ENCODE measurements at places on chromosomes 2 and 18. TPM values are rescaled to one million over a fixed set of nuclear protein-coding genes. Genes with fewer than 3 reads are reported as not detected.

DNA sequence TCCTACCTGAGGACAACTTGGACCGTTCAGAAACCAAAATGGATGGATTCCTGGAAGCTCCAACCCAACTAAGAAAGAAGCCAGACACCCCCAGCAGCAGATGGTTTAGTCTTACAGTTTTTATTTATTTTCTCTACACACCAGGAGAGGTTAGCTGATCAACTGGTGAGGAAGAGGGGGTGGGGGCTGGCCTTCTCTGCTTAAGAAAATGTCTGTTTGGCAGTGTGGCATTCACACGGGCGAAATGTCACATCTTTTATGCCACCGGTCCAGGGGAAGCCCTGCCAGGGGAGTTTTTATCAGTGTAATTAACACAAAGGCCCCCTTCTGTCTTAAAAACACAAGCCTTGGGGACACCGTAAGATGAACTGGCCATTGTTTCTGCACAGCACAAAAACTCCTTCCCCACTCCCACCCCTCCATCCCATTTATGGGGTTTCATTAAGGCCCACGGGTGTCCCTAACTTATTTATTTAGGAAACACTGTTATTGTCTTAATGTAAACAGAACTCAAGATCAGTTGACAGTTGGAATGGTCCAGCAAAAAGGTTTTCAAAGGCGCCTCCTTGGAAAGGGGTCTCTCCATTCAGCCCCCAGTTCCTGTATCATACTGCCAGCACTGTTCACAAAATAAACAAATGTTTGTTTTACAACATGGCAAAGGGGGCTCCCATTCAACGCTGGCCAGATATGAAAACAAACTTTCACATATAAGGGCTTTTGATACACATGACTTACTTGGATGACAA, 217.0 kb downstream of the C1D start:
- DNase-seq, result no peak

GRCh38 chr2:191301971-191302370, 56.8 kb downstream of the MYO1B start:
- DNase-seq, result no peak

The HK2 gene
- 11.0 TPM for total RNA-seq

DNA sequence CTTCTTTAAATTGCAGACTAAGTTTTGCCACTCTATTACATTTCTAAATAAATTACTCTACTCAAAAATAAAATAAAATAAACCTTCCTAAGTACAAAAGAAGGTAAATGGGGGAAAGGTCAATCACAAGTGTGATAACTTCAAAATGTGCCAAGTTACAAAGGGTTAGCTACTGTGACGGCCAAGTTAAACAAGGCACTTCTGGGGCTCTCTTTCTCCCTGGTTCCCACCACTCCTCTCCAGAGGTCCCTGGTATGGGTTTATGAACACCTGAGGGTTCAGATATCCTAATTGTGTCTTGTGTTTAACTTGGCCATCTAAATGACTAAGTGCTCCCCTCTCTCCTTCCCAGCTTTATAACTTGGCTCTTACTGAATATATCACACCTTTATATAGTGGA, 5.4 kb downstream of the ZNF521 start:
- no peak for DNase-seq

GRCh38 chr2:158395166-158395565, 61.4 kb downstream of the CCDC148 start:
- DNase-seq, result no peak

The RESP18 gene
- total RNA-seq, result not detected

- no peak for DNase-seq
Observed at GRCh38 chr18:23369266-23369665, 83.8 kb upstream of the RIOK3 start.

DNA sequence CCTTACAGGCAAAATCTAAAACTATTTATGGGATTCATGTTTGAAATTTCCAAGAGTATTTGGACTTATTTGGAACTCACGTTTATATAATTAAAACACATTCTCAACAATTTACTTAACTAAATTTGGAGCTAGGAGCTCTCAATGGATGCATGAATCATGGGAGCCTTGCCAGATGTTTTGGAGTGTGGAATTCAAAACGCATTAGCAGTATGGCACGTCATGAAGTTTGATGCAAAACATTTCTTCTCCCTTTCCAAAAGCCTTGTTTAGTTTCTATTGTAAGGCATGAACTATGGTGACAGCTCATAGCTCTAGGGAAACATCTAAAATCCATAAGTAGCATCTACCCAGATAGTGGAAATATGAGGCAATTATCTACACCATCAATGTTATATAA, 701.6 kb downstream of the SATB2 start:
- DNase-seq, result no peak

DNA sequence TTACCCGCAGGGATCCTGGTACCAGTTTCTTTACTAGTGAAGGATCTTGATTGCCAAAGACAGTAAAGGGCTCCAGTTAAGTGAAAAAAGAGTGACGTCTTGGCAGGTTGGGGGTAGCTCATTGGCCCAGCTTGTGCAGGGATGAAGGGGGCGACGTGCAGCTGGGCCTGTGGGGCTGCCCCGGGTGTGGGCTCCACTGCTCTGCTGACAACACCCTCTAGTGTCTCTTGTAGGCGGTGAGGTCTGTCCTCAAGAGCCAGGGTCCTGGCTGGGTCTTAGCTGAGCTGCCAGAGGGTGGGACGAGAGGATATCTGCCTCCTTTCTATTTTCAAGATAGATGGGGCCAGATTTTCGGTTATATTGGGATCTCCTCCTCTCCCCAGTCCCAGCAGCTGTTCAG, 6.1 kb downstream of the ARHGEF4 start:
- DNase-seq, result no peak
